IMR-90 (cell line): ENCODE measurements at places on chromosomes 3 and 15. TPM values are rescaled to one million over a fixed set of nuclear protein-coding genes. Genes with fewer than 3 reads are reported as not detected.

GRCh38 chr3:189567322-189567721 is 63.9 kb upstream of the TP63 start:
- no peak for DNase-seq

GRCh38 chr3:193968380-193968974 is 167.5 kb upstream of the HES1 start:
- DNase-seq = no peak

GRCh38 chr3:173630849-173631248 is 233.3 kb downstream of the NLGN1 start:
- DNase-seq = no peak

- DNase-seq = no peak
These were observed 51.7 kb downstream of the SLC6A6 start for GRCh38 chr3:14453876-14454638.

DNA sequence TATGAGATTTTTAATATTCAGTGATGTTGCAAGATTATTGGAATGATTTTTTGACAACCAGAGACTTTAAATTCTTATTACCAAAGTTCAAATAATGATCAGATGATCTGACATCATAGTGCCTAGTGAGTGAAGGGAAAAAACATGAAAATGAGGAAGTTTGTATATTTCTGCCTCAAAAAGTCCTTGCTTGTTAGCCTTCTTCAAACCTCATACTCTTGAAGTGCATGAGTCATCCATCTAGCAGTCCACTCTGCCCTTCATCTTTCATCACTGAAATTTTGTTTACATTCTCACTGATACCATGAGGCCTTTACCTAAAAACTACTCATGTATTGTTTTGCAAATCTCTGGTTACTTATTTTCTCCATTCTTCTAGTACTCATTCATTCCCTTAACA is 23.9 kb upstream of the OR5H6 start:
- DNase-seq = no peak

DNA sequence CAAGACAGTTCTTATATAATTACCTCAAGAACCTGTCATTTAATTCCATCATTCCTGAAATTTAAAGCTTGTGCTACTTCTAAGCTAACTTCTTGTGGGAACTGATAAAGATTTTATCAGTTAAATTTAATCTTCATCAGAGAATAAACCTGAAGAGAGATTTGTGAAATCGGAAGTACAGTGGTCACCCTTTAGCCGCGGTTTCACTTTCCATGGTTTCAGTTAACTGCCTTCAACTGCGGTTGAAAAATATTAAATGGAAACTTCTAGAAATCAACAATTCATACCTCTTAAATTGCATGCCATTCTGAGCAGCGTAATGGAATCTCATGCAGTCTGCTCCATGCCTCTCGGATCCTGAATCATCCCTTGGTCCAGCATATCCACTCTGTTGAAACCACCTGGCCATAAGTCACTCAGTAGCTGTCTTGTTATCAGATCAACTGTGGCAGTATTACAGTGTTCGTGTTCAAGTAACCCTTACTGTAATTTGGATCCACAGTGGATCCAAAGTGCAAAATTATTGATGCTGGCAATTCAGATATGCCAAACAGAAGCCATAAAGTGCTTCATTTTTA is 626.1 kb downstream of the CADM2 start:
- no peak for DNase-seq

- peak; percentile 72 for DNase-seq
These were observed 146.5 kb downstream of the FILIP1L start for GRCh38 chr3:99967796-99968195.

DNA sequence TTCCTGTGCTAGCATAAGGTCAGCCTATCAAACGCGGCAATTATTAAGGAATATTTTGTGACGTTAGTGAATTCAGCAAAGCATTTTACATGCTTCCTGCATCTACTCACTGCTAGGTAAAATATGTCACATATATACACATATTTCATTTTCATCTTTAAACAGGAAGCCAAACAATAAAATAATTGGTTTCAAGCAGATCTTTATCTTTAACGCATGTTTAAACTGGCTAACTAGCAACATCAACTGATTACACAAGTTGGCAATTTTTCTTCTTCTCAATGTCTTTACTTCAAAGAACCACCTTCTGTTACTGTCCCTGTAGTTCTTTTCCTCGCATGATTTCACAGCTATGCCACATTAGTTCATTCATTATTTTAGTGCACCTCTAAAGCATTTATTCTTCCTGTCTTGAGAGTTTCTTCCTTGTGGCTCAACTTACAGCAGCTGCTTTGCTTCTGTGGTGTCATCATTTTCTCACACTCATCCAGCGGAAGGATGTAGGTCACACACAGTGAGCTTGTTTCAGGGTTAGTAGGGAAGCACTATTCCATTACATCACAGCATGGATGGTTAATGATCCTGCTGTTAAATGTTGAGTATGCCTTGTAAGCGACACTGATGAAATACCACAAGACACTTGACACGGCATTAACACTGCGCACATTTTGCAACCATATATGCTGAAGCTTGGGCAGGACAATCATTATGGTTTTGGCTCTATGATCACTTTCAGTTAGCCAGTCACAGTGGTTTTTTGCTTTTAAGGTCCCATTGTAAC is 2.3 kb upstream of the BCHE start:
- DNase-seq = no peak

DNA sequence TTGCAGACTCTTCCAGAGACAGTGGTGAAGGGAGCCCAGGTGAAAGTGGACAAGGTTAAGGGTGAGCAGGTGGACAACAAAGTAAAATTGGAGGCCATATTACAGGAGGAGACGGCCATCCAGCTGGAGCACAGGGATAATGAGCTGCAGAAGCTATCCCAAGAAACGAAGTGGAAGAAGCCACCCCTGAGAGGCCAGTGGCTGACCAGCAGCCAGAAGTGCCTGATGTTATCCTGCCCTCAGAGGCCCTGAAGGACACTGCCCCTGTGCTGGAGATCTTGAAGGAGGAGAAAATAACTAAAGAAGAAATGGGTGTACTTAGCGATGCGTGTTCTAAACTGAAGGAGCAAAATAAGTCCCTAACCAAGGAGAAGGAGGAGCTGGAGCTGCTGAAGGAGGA is 107.6 kb downstream of the SMAD6 start:
- DNase-seq = no peak

- DNase-seq = peak; percentile 79
These were observed 410 bp downstream of the LRRC49 start for GRCh38 chr15:70892912-70893560.

DNA sequence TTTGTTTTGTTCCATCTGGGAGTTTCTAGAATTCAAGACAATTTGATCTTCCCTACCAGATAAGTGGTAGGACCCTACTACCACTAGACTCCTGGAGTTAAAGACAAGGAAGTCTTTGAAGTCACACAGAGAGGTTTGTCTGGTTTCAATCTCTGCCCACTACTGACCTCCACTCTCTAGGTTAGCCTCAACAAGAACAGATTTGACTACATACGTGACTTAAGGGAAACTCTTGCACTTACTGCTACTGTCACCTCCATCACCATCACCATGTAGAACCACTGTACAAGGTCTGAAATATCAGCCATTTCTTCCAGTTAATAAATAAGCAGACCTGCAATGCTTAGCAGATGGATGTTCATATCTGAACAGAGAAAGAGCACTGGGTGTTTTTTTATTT is 148.3 kb upstream of the ARHGEF26 start:
- no peak for DNase-seq

NPAP1 gene
- not detected in 2 replicates for total RNA-seq

SCAANT1 gene
- total RNA-seq = not detected in 2 replicates

PGBD4 gene
- 1.3 and 1.9 TPM in 2 replicates for total RNA-seq

BNIP2 gene
- 47.3 and 108 TPM in 2 replicates for total RNA-seq

NDN gene
- total RNA-seq = 40.1 and 50.3 TPM in 2 replicates

AGTR1 gene
- total RNA-seq = 2.7 and 3.3 TPM in 2 replicates

PLSCR5 gene
- total RNA-seq = not detected in 2 replicates

TIMP4 gene
- 0.54 and 0.56 TPM in 2 replicates for total RNA-seq

RAMAC gene
- 29.6 and 38.9 TPM in 2 replicates for total RNA-seq

BDH1 gene
- total RNA-seq = 2.7 and 3.1 TPM in 2 replicates

ACTRT3 gene
- 2.5 TPM in 2 replicates for total RNA-seq

CD86 gene
- total RNA-seq = not detected in 2 replicates

PLA2G4F gene
- total RNA-seq = not detected in 2 replicates
